ELR (cell line): ENCODE measurements at places on chromosomes 13 and 19.

DNA sequence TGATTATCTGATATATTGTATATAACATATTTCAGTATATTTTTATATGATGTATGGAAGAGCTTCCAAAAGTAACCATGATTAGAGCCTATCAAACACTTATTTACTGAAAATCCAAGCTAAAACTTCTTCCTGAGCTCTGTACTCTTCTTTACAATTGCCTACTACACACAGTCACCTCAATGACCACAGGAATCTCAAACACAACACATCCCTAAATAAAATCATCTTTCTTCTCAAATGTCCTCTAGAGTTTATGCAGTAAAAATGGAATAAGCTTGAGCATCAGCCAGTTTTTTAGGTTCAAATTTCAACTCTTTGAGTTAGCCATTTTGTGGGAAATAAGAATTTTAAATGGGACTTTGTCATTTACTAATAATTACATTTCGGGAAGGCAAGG, 102.6 kb upstream of the FNDC3A start:
- DNase-seq, result peak; percentile 14

- no peak for DNase-seq
These were observed 190.9 kb downstream of the KLF12 start for GRCh38 chr13:73943137-73943964.

DNA sequence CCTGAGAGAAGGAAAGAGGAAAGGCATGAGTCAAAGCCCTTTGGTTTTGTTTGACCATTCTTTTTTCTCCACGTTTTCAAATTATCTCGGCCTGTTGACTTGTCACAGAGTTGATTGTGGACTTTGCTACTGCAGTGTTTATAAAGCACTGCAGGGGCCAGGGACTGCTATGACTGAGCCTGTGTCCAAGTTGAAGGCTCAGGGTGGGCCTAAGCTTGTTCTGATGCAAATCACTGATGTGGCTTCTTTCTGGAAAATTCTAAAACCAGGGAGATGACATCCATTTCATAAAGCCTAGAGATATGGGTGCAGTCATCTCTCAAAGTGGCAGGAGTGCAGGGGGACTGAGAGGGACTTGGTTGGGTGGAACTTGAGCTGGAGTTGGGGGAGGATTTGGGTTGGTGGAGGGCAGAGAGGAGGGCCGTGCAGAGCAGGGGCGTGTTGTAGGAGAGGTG, 1.2 kb upstream of the CXCL17 start:
- no peak for DNase-seq

DNA sequence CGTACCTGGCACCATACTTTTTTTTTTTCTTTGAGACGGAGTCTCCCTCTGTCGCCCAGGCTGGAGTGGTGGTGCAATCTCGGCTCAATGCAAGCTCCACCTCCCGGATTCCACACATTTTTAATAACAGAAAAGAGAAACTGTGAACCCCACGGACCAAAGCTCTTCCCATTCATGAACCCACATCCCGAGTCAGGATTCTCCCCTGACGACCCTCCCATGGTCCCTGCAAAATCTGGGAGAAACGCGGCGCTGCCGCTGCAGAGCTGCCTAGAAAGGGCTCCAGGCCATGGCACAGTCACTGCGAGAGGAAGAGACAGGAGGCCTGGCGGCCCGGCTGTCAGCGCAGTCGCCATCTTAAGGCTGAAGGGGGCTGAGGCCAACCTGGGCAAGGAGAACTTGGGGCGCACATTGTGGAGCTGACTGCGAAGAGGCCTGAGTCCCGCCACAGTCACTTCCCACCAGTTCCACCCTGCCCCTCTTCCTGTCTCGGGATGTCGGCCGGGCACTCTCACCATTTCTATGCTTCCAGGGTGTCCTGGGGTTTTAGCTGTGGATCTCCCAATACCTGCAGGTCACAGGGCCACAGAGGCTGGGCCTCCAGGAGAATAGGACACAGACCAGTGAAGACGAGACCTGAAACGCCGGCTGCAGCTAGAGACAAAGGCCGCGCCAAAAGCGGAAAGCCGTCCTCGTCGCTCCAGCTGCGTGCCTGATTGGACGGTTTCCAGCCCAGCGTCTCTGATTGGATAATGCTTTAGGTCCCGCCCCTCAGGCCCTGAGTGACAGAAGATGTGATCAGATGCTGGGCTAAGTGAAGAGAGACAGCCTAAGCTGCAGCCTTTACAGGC, 71.0 kb downstream of the ZNF486 start:
- peak; percentile 93 for DNase-seq
